Cerebellar nuclear complex (tissue), 1 donor: ENCODE measurements at places on chromosomes 13 and 19.

GRCh38 chr19:7833225-7834099 lies 3.4 kb downstream of the EVI5L start:
- no peak for DNase-seq

DNA sequence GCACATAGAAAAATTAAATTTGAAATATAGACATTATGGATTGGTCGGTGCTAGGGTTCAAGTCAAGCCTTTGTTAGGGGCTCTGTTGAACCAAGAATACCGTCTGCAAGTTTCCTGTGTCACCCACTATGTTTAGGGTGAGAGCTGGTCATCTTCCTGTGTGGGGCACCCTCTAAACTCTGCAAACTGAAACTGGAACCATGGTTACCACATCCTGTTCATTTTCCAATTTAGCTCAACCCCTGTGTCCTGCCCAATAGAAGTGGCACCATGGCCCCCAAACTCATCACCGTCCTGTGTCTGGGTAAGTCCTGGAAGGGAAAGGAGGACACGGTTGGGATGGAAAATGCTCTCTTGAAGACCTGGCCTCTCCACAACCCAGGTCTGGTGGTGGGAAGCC lies 29.9 kb downstream of the LAIR2 start:
- DNase-seq = no peak

GRCh38 chr19:58067240-58067912 lies 8.3 kb downstream of the ZNF135 start:
- DNase-seq = no peak

GRCh38 chr13:75788481-75788981 lies 152.4 kb downstream of the LMO7 start:
- DNase-seq = no peak

GRCh38 chr13:95239283-95239682 lies 62.0 kb downstream of the ABCC4 start:
- no peak for DNase-seq

DNA sequence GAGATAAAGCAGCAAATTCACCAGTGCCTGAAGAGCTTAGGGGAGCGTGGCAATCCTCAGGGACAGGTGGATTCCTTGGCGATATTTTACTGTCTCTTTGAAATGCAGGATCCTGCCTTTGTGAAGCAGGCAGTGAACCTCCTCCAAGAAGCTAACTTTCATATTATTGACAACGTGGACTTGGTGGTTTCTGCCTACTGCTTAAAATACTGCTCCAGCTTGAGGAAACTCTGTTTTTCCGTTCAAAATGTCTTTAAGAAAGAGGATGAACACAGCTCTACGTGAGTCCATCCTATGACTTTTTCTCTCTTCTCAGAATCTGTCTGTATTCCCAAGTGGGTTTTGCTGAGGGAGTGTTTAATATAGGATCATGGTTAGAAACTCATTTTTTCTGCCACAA lies 22.6 kb downstream of the NLRP4 start:
- no peak for DNase-seq

DNA sequence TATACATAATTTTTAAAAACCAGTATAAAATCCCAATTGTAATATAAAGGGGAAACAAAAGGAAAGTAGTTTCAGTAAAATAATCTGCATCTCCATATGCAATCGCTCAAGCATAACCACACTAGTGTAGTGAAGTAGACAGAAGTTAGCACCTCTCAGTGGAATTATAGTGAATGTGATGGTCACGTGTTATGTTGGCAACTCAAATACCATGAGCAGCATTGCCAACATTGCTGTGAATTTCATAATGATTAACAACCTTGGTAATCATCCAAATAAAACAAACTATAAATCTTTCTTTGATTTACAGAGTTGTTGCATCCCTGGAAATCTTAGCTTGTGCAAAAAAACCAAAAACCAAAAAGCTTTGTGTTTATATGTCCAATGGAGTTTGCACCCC lies 77.3 kb upstream of the SIAH3 start:
- DNase-seq = no peak

DNA sequence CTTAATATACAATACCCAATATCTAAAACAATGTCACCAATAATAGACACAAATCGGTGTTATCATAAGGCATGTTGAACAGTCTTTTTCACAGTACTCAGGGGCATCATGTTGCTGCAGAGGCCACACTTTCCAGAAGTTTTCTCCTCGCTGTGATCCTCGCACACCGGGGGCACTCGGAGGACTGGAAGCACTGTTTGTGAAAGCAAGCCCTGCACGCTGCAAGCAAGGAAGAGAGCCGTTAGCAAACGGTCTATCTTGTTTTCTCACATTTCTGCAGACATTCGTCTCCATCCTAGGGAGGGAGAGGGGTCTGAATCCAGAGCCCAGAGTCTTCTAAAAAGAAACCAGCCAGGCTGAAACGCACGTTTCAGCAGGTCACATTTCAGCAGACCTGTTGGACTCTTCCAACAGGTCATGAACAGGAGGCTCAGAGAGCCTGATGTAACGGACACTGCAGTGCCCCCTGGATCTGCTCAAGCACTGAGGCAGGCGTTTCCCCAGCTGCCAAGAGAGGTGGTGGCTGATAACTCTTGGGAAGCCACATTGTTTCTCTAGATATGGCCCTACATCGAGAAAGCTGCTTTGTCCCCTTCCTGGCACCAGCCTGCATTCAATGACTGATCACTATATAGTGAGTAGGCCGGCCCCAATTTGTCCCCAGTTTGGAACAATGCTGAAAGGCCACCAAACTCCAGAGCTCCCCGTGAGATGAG lies 43.6 kb downstream of the RUBCNL start:
- DNase-seq = no peak

DNA sequence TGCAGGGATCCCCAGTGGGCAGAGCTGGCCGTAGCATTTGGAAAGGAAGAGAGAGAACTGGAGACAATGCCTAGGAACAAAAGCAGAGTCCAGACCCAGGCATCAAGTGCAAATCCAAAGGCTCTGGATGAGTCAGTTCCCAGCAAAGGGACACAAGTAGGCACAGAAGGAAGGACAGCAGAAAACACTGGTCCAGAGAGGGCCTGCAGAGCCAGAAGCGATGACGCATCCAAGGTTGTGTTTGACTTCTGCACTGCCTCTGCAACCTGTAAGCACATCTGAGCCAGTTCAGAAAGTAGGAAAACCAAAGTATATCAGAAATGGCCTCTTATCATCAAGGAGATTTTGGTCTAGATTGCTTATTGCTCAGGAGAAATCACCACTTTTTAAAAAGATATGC lies 604.5 kb downstream of the FGF9 start:
- DNase-seq = no peak

GRCh38 chr19:4414144-4414799 lies 11.8 kb downstream of the CHAF1A start:
- DNase-seq = no peak

GRCh38 chr13:24625870-24626849 lies 54.0 kb upstream of the ATP12A start:
- no peak for DNase-seq

GRCh38 chr13:113176822-113177221 lies 18.4 kb downstream of the PROZ start:
- no peak for DNase-seq
